Stimulated activated CD8-positive, alpha-beta memory T cell treated with anti-CD3 and anti-CD28 coated beads, Interleukin-15, amount 100 ng/mL, for 48 hours (primary cell): ENCODE measurements at places on chromosomes 7 and 10.

- no peak for DNase-seq
Observed at GRCh38 chr7:33130184-33130583, 820 bp downstream of the BBS9 start.

DNA sequence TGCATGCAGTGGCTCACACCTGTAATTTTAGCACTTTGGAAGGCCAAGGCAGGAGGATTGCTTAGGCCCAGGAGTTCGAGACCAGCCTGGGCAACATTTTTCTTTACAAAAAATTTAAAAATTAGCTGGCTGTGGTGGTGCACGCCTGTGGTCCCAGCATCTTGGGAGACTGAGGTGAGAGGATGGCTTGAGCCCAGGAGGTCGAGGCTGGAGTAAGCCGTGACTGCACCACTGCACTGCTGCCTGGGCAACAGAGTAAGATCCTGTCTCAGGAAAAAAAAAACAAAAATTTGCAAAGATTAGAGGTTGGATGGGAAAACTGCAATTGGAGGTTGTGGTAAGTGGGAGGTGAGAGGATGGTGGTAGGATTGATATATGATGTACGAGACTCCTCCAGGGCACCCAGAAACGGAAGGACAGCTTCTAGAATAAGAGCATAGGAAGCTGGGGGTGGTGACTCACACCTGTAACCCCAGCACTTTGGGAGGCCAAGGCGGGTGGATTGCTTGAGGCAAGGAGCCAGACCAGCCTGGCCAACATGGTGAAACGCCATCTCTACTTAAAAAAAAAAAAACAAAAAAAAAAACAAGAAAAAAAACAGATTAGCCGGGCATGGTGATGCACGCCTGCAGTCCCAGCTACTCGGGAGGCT lies 19.1 kb upstream of the PARP12 start:
- no peak for DNase-seq

GRCh38 chr10:114492351-114493037 lies 88.2 kb upstream of the AFAP1L2 start:
- no peak for DNase-seq

- no peak for DNase-seq
Observed at GRCh38 chr7:47573758-47574481, 8.0 kb downstream of the TNS3 start.

DNA sequence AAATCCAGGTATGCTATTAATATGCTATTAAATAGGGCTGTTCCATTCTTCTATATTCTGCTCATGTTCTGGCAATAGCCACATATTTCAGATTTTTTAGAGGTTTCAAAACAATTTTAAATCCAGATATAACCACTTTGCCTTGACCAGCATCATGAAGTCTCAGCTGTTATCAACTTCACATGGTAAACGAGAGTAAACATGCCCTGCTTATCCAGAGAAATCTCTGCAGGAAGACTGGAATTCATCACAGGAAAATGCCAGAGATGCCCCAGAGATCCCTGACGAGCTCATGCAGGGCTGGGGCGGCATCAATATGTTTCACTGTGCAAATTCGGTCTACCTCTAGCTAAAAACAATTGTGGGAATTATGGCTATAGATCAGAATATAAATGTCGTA lies 126.5 kb downstream of the FANK1 start:
- no peak for DNase-seq

GRCh38 chr7:18538554-18539250 lies 43.2 kb downstream of the HDAC9 start:
- no peak for DNase-seq

DNA sequence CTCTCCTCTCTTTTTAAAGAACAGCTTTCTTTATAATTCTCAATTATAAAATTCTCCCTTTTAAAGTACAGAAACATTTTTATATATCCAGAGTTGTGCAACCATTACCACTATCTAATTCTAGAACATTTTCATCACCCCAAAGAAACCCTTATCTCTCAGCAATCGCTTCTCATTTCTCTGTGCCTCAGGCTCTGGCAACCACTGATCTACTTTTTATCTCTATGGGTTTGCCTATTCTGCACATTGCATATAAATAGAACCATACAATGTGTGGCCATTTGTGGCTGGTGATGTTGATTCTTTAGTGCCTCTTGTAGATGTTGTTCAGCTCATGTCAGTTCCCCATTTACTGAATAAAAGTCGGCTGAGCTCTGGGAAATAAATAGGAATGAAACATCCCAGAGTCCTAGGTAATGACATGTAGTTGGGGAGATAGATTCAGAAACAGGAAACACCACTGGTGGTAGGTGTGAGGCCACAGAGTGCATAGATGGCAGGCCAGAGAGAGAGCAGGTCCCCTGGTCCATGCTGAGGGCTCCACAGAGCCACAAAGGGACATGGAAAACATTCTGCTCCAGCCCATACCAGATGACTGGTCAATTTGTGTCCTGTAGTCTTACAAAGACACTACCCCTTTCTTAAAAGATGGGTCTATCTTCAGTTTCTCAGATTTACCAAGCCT lies 126.5 kb downstream of the PLPP4 start:
- DNase-seq: no peak

GRCh38 chr10:110870823-110871297 lies 868 bp upstream of the PDCD4 start:
- DNase-seq: no peak
